SK-MEL-5 (cell line): ENCODE measurements at places on chromosomes 16 and 17.

DNA sequence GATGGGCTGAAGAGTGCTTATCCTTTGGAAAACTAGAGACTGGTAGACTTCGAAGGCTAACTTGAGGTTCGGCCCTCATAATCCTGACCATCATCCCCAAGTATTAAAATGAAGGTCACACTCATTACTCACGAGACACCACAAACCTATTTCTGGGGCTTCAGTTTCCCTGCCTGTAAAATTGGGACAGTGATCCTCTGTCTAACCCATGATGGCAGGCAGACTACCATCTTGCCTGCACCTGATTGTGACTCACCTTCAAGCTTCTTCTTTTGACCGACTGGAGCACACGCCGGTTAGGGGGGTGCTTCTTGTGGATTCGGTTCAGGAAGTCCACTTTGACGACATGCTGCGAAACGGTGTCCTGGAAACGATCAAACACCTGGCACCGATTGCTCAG is 14.2 kb upstream of the DHRS13 start:
- no peak for DNase-seq

- DNase-seq = peak; percentile 84
Measured at GRCh38 chr17:63356337-63356757, 89.8 kb downstream of the CYB561 start.

DNA sequence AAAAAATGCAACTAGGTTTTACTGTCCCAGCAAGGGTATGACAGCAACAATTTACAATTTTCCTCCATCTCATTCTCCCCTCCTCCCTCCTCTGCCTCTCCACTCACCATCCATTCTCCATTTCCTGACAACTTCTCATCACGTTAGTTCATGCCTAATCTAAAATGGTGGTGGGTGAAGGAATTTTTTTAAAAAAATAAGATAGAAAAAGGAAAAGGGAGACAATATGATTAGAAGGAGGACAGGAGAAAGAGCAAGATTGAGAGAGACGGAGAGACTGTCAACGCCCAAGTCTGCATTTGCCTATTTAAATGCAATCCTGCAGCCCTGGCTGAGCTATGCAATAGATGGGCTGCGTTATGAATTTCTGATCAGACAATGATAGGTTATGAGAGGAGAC is 380.7 kb upstream of the PSMD7 start:
- no peak for DNase-seq

DNA sequence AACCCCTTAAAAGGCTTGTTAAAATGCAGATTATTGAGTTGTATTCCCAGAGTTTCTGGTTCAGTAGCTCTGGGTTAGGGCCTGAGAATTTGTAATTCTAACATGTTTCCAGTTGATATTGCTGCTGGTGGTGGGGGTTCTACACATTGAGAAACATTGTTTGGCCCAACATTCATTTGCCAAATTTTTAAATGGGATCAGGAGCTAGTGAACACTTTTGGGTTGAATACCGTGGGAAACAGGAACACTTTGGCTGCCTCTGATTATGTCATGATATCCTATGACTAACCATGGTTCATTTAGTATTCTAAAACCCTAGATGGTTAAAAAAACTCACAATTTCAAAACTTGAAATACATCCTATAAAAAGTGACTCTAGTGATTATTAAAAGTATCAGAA is 89.3 kb downstream of the RPGRIP1L start:
- no peak for DNase-seq

GRCh38 chr17:9427465-9428315 is 147.9 kb downstream of the STX8 start:
- no peak for DNase-seq

DNA sequence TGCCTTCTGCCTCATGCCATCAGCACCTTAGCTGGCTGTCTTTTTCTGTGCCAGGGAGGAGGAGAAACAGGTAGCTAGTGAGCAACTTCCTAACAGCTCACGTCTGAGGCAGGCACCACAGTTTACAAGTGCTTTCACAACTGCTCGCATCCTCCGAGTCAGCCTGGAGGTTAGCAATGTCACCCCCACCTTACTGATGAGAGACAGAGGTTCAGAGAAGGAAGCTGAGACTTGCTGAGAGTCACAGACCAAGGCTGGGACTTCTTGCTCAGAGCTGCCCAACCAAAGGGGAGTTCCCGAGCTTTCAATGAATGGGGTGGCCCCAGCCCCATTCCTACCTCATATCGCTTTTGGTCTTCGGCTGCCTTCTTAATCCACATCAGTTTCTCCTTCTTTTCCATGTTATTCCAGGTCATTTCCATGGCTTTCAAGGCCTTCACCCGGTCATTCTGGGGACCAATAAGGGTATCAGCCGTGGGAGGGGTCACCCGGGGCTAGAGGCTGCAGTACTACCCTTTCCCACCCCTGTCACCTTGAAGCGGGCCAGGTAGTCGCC is 9.6 kb downstream of the UBTF start:
- no peak for DNase-seq

DNA sequence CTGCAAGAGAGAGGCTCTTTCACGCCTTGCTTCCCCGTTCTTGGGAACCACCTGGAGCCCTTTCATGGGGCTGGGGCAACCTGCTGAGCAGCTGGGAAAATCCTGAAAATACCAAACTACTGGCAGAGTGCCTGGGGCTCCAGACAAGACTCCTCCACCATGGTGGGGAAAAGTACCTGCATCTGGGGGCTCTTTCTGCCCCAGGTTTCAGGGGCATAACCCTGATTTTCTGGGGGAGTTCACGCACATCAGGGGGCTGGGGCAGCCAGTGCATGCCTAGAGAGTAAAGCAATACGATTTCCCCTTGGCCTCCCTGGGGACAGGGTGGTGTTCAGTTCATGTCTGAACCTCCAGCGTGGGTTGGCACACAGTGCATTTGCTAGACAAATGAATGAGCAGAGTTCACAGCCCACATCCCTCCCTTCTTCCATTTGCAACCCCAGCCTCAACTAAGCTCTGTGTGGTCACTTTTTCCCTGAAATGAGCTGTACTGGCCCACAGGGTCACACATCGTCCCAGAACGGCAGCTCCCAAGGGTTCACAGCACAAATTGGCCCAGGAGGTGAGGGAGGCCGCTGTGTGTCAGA is 5.2 kb upstream of the CDC42EP4 start:
- no peak for DNase-seq
